ENCODE measurements at places on chromosomes 5 and 9.
A peak's percentile ranks its signal among the peaks of the same experiment; 100 is the strongest.

DNA sequence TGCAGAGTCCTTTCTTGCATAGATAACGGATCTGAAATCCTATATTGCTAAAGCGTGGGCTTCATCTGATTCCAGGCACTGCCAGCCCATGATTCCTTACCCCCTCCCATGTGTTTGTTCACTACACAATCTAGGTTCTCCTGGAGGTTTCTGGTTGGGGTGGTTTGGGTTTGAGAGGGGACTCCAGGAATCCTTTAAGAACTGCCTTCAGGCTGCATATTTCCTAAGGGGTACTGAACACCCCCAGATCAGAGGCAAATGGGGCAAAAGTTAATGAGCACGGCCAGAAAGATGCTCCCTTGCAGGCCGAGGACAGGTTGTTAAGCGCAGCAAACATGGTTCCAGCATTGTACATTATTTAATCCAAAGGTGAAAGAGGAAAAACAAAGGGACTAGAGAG lies 9.9 kb downstream of the NR2F1 start:
- no peak for DNase-seq

- no peak for DNase-seq
These were observed 27.3 kb upstream of the FER start for GRCh38 chr5:108720391-108720790.

GRCh38 chr5:135211083-135211790 lies 177.2 kb upstream of the PITX1 start:
- no peak for DNase-seq

DNA sequence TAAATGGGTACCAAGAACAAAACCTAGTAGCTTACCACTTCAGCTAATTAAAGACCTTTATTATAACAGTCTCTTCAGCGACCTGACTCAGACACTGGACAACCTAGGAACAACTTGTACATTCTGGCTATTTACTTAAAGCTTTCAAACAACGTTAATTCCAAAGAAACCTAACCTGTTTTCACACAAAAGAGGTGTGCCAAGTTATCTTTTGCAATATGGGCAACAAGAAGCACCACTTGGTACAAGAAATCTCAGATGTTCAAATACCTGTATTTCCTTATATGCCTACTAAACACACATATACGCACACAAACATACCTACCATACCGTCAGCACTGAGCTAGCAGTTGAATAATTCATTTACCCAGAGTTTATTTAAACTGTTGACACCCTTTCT lies 23.0 kb downstream of the RNF145 start:
- no peak for DNase-seq

- no peak for DNase-seq
These were observed 174.5 kb upstream of the OTULINL start for GRCh38 chr5:14407051-14407450.

- DNase-seq, result no peak
These were observed 4.9 kb downstream of the MRPL22 start for GRCh38 chr5:154945695-154946301.

DNA sequence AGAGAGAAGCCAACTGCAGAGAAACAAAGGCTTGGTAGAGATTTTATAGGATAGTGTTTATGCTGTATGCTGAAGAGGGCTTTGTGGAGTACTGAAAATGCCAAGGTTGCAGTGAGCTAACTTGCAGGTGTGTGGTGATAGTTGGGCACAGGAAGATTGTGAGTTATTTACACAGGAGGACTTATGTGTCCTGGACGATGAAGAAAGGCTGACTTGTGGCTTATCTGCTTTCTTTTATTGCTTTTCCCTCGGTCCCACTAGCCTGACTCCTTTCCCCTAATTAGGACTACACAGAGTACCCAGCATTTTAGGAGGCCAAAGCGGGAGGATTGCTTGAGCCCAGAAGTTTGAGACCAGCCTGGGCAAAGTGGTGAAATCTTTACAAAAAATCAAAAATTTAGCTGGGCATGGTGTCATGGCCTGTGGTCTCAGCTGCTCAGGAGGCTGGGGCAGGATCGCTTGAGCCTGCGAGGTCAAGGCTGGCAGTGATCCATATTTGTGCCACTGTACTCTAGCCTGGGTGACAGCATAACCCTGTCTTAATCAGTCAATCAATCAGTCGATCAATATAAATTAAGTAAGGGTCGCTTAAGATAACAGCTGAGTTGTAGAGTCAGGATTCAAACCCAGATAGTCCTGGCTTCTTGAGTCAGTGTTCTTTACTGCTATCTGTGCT lies 61.9 kb downstream of the UBE2R2 start:
- DNase-seq, result no peak

- no peak for DNase-seq
These were observed 40.3 kb upstream of the SVEP1 start for GRCh38 chr9:110619831-110620230.

GRCh38 chr9:347667-348292 lies 133.1 kb downstream of the DOCK8 start:
- DNase-seq, result peak; percentile 32

- DNase-seq, result no peak
These were observed 83.7 kb downstream of the SH3RF2 start for GRCh38 chr5:146020100-146020499.

- DNase-seq, result no peak
These were observed 51.7 kb downstream of the SHB start for GRCh38 chr9:38017149-38017884.

DNA sequence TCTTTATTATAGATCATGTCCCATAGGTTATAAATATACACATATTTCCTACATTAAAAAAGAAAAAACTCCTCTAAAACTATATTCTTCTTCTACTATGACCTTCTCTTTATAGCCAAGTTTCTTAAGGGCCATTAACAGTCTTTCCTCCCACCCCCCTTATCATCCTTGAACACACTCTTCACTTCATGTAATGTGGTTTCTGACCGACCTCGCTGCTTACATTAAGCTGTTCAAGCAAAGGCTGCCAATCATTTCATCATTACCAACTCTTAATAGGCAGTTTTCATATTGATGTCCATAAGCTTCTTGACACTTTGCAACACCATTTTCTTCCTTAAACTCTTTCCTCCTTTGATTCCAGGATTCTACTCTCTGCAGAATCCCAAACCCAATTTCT lies 283.0 kb upstream of the PCSK5 start:
- no peak for DNase-seq

- DNase-seq, result no peak
These were observed 13.7 kb downstream of the ACSL6 start for GRCh38 chr5:131997727-131998117.

DNA sequence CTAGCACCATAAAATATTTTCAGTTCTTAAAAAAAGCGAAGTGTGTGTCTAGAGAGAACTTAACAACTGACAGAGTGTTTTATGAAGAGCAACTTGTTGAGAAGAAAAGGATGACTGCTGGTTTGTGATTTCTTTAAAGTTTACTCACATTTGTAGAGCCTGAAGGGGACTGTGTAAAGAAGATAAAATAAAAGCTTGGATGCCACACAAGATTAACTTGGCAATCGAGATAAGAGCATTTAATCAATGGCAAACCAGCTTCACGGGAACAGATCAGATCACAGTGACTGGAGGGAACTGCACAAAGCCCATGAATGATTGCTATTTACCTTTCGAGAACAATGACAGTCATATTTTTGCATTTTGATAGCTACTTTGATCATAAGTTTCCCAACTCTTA lies 2013.1 kb upstream of the CDH9 start:
- no peak for DNase-seq

DNA sequence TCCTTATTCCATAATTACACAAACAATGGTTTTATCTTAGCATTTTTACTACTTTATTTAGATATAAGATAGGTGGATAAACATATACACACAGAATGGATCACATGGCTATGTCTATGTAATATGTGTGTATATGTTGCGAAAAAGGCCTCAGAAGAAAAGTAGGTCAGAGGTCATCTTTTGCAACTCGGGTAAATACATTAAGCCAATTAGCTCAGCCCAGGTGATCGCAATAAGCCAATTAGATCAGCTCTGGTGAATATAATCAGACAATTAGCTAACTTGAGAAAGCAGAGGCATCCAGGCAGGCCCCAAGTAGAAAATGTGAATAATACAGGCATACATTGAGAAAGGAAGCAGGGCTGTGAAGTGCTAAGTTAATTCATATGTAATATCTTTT lies 24.3 kb downstream of the SLCO4C1 start:
- no peak for DNase-seq

DNA sequence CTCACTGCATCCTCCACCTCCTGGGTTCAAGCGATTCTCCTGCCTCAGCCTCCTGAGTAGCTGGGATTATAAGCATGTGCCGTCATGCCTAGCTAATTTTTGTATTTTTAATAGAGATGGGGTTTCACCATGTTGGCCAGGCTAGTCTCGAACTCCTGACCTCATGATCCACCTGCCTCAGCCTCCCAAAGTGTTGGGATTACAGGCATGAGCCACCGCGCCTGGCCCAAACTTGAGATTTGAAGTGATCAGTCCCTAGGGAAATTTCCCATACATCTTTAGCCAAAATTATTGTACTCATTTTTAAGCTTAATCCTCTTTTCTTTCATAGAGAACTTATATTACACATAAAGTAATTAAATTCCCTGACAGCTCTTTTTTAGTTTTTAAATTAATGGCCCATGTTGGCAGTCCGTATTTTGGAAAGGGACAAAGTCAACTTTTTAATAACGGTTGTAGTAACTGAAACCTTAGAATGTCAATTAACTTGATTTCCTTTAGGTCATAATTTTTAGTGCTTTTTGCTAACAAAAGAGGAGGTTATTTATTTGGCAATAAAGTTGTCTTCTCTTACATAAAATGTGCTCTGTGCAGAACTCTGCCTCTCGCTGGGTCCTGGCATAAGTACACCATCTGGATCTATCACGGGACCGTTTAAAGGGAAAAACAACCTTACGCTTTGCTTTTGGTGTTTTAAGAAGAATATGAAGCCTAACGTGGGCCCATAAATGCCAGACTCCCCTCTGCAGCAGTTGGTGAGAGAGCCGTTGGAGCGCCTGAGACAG lies 142.3 kb upstream of the OTULINL start:
- no peak for DNase-seq

DNA sequence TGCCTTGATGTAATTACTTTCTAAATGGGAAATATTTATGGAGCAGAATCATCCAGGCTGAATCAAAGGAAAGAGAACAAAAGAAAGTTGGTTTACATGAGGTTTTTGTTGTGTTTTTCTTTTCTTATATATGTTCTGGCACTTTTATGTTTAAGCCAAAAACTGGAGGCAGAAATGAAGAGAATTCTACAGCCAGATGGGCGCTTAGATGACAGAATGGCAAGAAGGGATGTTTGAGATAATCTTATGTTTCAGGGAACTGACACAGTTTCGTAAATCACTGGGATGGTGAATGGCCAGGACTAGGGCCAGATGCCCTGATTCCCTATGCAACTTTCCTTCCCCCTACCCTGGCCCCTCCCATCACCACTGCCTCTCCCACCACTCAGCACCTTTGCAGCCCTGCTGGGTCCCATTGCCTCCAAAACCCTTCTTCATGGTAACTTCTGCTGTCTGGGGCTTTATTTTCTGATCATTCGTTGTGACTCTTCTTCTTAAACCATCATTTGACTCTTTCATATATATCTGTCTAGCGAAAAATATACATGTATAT lies 111.8 kb downstream of the EFNA5 start:
- DNase-seq, result no peak

DNA sequence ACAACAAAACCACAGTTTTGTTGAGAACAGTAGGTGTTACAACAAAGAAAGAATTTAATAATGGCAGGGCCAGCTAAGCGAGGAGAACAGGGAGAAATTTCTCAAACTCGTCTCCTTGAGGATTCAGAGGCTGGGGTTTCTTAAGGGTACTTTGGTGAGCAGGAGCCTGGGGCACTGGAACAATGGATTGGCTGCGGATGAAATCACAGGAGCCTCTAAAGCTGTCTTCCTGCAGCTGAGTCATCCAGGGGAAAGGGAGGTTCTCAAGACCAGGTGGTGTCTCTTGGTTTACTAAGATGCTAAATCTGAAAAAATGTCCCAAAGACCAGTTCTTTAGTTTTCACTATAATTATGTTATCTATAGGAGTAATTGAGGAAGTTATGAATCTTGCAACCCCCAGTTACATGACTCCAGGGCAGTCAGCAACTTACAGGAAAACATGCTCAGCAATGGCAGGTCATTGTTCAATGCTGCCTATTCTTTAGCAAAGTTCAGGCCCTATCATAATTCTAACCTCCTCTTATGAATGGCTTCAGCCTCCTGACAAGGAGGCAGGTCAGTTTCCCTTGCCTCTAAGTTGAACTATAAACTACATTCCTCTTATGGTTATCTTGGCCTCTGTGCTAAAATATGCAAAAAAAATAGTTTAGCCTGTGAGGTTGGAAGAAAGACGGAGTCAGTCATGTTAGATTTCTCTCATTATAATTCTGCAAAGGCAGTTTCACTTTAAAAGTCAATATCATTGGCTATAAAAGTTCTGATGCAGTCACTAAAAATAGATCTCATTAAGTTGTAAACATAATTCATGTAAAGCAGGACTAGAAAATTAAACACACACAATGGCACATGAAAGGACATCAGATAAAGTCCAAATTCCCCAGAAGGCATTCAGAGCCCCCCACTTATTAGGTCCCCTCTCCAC lies 63.3 kb upstream of the CKS2 start:
- DNase-seq, result no peak

GRCh38 chr5:107900721-107901120 lies 230.0 kb upstream of the EFNA5 start:
- no peak for DNase-seq

DNA sequence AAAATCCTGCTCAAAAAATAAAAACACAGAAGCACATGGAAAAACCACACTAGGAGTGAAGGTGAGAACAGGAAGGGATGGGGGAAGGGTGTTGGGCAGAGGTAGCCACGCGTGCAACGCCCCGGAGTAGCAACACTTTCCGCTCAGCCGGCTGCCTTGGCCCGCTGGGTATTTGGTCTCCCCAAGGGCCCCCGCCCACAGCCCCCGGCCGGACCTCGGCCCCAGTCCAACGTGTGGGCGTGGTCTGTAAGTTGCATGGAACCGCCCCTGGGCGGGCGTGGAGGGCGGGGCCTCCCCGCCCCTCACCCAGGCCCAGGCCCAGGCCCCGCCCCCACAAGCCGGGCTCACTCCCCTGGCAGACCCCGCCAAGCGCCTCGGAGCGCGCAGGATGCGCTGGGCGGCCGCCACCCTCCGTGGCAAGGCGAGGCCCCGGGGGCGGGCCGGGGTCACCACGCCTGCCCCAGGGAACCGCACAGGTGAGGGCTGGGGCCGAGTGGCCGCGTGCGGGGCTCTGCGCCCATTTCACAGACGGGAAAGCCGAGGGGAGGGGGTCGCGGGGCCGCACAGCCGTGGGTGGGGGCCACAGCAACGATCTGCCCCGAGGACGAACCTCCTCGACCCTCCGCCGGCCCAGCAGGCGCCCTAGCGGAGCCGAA lies at the start of gene SUSD3:
SUSD3 (plus strand) TSS at position 347 of the 656 bp plus-strand sequence; CDS start at position 389, 42 bp downstream.
- no peak for DNase-seq

GRCh38 chr5:142360051-142360498 lies 35.3 kb upstream of the SPRY4 start:
- DNase-seq, result no peak

DNA sequence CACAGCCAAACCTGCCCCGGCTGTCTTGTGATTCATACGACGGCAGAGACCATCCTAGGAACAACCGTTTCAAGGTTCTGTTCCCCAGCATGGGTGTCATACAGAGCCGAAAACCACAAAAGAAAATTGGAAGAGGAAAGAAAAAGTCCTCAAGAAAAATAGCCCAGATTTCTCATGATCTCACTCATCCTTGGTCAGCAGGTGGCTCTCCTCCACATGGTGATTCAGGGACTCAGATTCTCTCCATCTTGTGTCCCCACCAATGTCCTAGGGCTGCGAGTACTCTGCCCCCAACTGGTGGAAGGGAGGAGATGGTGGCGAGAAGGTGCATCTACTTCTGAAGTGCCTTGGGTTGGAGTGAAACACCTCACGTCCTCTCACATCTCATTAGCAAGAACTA lies 25.6 kb downstream of the PDZD2 start:
- DNase-seq, result no peak

Data from HS-5 (cell line).